ENCODE measurements at places on chromosomes 4 and X.

- H3K36me3 ChIP-seq = no peaks in the 10 kb centered on the region
- H3K4me1 ChIP-seq = no peaks in the 10 kb centered on the region
- no peak within 1 kb of the TSS for H3K4me3 ChIP-seq
Observed at GRCh38 chrX:30577362-30577991, at the start of gene TASL. TSS of gene TASL (minus strand) at chrX:30577766. CDS start at chrX:30560355, 17,411 bp downstream.

DNA sequence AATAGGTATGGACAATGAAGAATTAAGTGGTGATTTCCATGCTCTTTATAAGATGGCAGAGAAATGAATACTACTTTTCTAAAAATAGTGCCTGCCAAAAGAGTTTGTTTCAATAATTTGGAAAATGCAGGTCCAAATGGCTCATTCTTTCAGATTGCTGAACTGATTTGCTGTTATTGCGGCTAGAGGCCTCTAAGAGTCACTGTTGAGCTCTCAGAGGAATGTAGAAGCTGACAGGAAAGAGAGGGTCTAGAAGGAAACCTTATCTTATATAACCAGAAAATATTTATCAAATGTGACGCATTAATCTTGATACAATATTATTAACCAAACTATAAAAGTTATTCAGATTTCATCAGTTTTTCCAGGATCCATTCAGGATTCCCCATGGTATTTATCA, 65.7 kb upstream of the PAGE1 start:
- H3K27ac ChIP-seq = no peak overlapping the region
- DNase-seq = no peak
- H3K27me3 ChIP-seq = no peaks in the 10 kb centered on the region
- H3K4me1 ChIP-seq = no peaks in the 10 kb centered on the region
- H3K36me3 ChIP-seq = no peaks in the 10 kb centered on the region

DNA sequence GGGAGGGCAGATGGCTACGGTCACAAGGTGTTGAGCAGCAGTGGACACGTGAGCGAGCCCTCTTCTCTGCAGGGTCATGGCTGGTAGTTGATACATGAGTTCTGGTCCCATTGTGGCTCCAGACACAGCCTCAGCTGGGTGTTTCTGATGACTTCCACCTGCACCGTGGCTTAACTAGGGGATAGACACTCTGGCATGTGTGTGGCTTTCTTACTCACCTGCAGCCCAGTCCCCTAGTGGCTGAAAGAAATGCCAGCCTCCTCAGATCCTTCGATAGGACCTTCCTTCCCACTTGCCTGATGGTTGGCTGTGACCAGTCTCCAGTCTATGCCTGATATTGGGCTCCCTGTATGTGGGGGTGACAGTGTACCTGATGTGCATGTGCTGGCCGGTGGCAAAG, 5.0 kb downstream of the GPR78 start:
- no peak for DNase-seq
- H3K4me1 ChIP-seq = peaks cover 19% of the 10 kb centered on the region
- no peak overlapping the region for H3K27ac ChIP-seq
- H3K4me3 ChIP-seq = no peak overlapping the region

DNA sequence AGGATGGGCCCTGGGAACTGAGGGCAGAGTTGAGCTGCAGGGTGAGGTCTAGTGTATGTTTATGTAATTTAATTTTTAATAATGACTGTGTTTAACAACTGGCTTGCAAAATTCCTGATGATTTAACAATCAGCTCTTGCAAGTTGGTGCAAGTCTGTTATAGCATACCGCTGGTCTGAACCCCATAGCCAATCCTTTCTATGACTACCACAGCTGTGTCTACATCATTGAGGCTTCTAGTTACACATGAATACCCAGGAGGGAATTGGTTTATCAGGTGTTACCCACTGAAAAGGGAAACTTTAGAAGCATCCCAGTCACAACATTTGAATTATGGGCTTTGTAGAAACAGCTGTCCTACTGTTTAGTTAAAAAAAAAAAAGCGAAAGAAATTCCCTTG, 38.3 kb downstream of the SUPT20HL1 start:
- H3K4me3 ChIP-seq = no peak overlapping the region
- H3K36me3 ChIP-seq = no peaks in the 10 kb centered on the region
- H3K27me3 ChIP-seq = peaks cover 23% of the 10 kb centered on the region
- no peak overlapping the region for H3K27ac ChIP-seq
- H3K4me1 ChIP-seq = no peaks in the 10 kb centered on the region

GRCh38 chr4:144338148-144338547, 197.6 kb upstream of the GYPA start:
- H3K27ac ChIP-seq = no peak overlapping the region
- no peak for DNase-seq
- no peaks in the 10 kb centered on the region for H3K4me1 ChIP-seq
- no peaks in the 10 kb centered on the region for H3K27me3 ChIP-seq
- no peaks in the 10 kb centered on the region for H3K36me3 ChIP-seq

DNA sequence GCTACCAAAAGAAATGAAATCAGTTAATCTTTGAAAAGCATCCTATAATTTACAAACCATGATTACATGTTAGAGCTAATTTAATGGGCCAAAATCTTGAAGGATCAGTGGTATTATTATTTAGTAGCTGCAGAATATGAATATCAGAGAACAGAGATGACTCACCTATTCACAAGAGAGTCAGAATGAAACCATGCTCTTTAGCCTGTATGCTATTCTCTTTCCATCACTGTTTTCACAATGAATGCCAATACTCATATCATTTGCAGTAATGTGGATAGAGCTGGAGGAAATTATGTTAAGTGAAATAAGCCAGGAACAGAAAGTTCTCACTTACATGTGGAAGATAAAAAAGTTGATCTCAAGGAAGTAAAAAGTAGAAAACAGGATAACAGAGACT, 414.1 kb downstream of the CENPC start:
- no peaks in the 10 kb centered on the region for H3K27me3 ChIP-seq
- DNase-seq = no peak
- H3K4me1 ChIP-seq = no peaks in the 10 kb centered on the region
- H3K36me3 ChIP-seq = no peaks in the 10 kb centered on the region

GRCh38 chrX:145821291-145821897, 3.8 kb downstream of the SLITRK2 start:
- DNase-seq = peak; percentile 54
- H3K4me3 ChIP-seq = peak overlapping the region; percentile 64
- peaks cover 26% of the 10 kb centered on the region for H3K27me3 ChIP-seq
- H3K27ac ChIP-seq = peak overlapping the region; percentile 79
- H3K4me1 ChIP-seq = peaks cover 8% of the 10 kb centered on the region

DNA sequence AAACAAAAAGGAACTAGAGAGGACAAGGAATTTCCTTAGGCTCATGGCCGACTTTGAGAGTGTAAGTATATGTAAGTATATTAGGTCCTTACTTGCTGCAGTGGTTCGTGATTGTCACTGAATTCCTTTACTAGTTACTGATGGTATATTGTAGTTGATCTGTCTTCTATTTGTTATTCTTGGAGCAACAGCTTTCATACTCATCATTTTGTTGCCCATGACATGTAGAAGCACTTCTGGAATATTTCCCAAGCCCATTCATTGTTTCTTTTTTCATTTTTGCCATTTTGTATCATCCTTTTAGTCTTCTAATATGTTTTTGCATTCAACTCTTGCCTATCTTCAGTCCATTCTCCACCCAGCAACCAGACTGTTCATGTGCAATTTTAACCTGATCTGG, 170.0 kb downstream of the ARHGAP10 start:
- H3K4me1 ChIP-seq = no peaks in the 10 kb centered on the region
- no peaks in the 10 kb centered on the region for H3K27me3 ChIP-seq
- H3K27ac ChIP-seq = no peak overlapping the region
- no peaks in the 10 kb centered on the region for H3K36me3 ChIP-seq

GRCh38 chr4:160180211-160180610, 1077.3 kb downstream of the RAPGEF2 start:
- no peaks in the 10 kb centered on the region for H3K27me3 ChIP-seq
- H3K36me3 ChIP-seq = no peaks in the 10 kb centered on the region

DNA sequence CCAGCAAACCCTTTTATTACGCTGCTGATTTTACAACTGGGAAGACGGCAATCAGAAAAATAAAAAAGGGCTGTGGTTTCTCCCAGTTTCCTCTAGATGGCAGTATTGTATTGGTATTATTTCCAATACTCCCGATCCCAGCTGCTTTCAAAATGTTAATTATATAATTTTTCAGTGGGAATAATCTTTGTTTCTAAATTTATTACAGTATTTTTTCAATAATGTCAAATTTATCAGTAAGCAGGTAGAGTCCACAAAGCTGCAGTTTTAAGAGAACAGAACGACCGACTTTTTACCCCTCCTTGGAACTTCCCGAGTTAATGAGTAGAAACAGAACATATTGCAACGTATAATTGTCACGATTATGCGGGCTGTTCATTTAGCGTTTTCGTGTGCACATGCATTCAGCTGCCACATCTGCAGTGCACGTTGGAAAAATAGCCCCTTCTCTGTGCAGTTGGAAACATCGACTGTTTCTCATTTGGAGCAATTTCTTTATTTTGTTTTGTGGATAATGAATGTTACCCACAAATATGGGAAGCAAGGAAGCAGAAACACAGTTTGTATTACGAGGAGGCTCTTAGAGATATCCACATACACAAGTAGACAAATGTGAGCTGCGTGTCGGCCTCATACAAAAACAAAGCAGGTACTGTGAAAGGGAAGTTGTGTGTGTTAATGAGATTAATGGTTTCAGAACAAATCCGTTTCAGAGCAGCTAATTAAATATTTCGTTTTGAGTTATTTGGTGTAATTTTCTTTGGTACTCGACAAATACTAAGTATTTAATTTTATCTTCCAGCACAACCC, 188.0 kb downstream of the STIM2 start:
- H3K27ac ChIP-seq = no peak overlapping the region
- H3K36me3 ChIP-seq = no peaks in the 10 kb centered on the region
- H3K4me1 ChIP-seq = peaks cover 4% of the 10 kb centered on the region
- no peaks in the 10 kb centered on the region for H3K27me3 ChIP-seq
- peak; percentile 50 for DNase-seq

GRCh38 chr4:8112672-8113071, 45.9 kb downstream of the ABLIM2 start:
- no peak overlapping the region for H3K27ac ChIP-seq
- H3K4me1 ChIP-seq = peaks cover 23% of the 10 kb centered on the region
- H3K36me3 ChIP-seq = peaks cover 25% of the 10 kb centered on the region
- no peak for DNase-seq
- no peak overlapping the region for H3K4me3 ChIP-seq

GRCh38 chr4:55921093-55921492, 27.7 kb upstream of the CEP135 start:
- H3K27ac ChIP-seq = no peak overlapping the region
- H3K4me1 ChIP-seq = no peaks in the 10 kb centered on the region
- no peaks in the 10 kb centered on the region for H3K36me3 ChIP-seq
- DNase-seq = no peak

DNA sequence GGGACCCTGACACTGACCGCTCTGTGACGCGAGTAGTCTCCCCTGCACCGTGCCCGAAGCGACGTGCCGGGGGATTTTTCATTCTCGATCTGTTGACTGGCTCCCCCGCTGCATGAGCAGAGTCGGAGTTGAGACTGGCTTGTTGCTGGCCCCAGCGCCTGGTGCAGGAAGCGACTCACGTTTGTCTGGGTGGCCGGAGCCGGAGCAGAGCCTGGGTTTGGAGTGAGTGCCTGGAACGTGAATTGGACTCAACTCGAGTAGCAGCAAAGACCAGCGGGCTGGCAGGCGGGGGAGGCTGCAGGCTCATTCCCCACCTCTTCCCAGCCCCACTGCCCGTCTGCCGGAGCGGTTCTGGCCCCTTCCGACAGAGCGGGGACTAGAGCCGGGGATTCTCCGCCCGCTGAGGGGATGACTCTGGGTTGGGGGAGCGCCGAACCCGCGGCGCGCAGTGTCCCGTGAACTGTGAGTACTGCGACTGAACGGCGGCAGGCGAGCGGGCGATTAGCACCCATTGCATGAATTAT, 554 bp downstream of the PCDH7 start:
- peak overlapping the region; percentile 72 for H3K4me3 ChIP-seq
- H3K27me3 ChIP-seq = peaks cover 3% of the 10 kb centered on the region
- H3K36me3 ChIP-seq = no peaks in the 10 kb centered on the region

GRCh38 chr4:47010912-47011446, 17.6 kb upstream of the GABRA4 start:
- DNase-seq = no peak
- H3K4me3 ChIP-seq = no peak overlapping the region
- no peaks in the 10 kb centered on the region for H3K36me3 ChIP-seq
- no peaks in the 10 kb centered on the region for H3K27me3 ChIP-seq
- no peaks in the 10 kb centered on the region for H3K4me1 ChIP-seq

- peaks cover 4% of the 10 kb centered on the region for H3K4me1 ChIP-seq
- no peaks in the 10 kb centered on the region for H3K36me3 ChIP-seq
- H3K4me3 ChIP-seq = peak overlapping the region; percentile 72
- no peaks in the 10 kb centered on the region for H3K27me3 ChIP-seq
Observed at GRCh38 chr4:122827258-122827878, 737 bp downstream of the FGF2 start.

DNA sequence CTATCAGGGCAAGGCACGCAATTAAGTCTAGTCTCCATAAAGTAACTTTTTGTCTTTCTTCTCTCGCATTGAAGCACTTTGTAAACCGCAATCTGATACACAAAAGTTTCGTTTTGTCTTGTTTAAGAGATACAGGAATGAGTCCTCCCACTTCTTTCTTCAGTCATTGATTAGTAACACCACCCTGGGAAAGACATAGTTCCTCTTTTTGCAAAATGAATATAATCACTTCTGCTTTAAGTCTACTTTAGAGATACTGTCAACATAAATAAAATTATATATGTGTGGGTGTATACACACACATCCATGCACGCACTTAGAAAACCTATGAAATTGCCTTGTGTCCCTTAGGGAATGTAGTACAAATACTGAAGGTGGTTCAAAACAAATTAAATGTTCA, 11.7 kb downstream of the COQ2 start:
- no peaks in the 10 kb centered on the region for H3K27me3 ChIP-seq
- peaks cover 12% of the 10 kb centered on the region for H3K36me3 ChIP-seq
- H3K4me1 ChIP-seq = no peaks in the 10 kb centered on the region
- no peak for DNase-seq
- no peak overlapping the region for H3K4me3 ChIP-seq

DNA sequence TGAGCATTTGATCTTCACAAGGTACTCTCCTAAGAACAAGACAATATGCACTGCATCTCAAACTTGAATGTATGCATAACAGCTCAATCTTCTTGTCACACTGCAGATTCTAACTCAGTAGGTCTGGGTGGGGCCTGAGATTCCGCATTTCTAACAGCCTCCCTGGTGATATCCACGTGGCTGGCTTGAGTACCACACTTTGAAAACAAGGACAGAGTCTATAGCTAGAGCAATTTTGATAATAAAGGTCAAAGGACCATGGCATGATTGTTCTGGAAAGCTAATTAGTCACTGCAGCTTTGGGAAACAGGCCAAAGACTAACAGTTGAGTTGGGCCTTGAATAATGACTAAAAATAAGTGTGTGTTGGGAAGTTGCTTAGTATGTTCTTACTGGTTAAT, 213.3 kb downstream of the GBA3 start:
- H3K27ac ChIP-seq = no peak overlapping the region
- no peaks in the 10 kb centered on the region for H3K36me3 ChIP-seq
- H3K4me3 ChIP-seq = no peak overlapping the region
- no peaks in the 10 kb centered on the region for H3K4me1 ChIP-seq
- no peaks in the 10 kb centered on the region for H3K27me3 ChIP-seq

GRCh38 chrX:9515489-9515888, 50.6 kb downstream of the TBL1X start:
- no peak overlapping the region for H3K4me3 ChIP-seq
- DNase-seq = no peak
- H3K4me1 ChIP-seq = peaks cover 3% of the 10 kb centered on the region
- H3K27me3 ChIP-seq = peaks cover 3% of the 10 kb centered on the region

GRCh38 chr4:55510685-55511084, 36.0 kb downstream of the CLOCK start:
- H3K4me1 ChIP-seq = no peaks in the 10 kb centered on the region
- no peak for DNase-seq
- no peak overlapping the region for H3K27ac ChIP-seq
- no peaks in the 10 kb centered on the region for H3K27me3 ChIP-seq
